ENCODE measurements at places on chromosomes 11 and 22. TPM values are rescaled to one million over a fixed set of nuclear protein-coding genes. Genes with fewer than 3 reads are reported as not detected.

The TMEM86A gene
- 0.53 TPM for total RNA-seq

The OPCML gene
- not detected for total RNA-seq

The SELENOO gene
- 35.6 TPM for total RNA-seq

The ASPHD2 gene
- 0.86 TPM for total RNA-seq

The ANGPTL5 gene
- not detected for total RNA-seq

The MED17 gene
- 32.4 TPM for total RNA-seq

The CRACR2B gene
- total RNA-seq = 2.9 TPM
